Eye (tissue), 1 donor: ENCODE measurements at places on chromosomes 6 and 20.

GRCh38 chr20:49497398-49497669 lies 14.9 kb upstream of the KCNB1 start:
- no peak for DNase-seq

DNA sequence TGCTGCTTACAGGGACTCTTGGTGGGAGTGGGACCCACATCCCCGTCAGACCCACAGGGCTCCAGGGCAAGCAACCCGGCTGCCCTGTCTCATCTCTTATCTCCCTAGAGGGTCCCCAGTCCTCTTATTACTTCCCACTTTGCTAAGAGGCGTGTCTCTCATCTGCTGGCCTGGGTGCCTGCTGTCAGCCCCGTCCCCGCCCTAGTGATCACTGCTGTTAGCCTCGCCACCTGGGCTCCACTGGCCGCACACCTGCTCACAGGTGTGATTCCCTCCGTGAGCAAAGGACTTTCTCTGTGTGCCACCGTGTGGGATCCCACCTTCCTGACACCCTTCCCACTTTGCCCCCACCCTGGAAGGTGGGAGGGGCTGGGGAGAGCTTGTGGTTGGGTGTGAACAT lies 57.6 kb downstream of the TCP11 start:
- no peak for DNase-seq

GRCh38 chr6:117311726-117312125 lies 46.4 kb downstream of the VGLL2 start:
- peak; percentile 69 for DNase-seq

GRCh38 chr6:165119231-165120020 lies 190.0 kb downstream of the C6orf118 start:
- peak; percentile 8 for DNase-seq

DNA sequence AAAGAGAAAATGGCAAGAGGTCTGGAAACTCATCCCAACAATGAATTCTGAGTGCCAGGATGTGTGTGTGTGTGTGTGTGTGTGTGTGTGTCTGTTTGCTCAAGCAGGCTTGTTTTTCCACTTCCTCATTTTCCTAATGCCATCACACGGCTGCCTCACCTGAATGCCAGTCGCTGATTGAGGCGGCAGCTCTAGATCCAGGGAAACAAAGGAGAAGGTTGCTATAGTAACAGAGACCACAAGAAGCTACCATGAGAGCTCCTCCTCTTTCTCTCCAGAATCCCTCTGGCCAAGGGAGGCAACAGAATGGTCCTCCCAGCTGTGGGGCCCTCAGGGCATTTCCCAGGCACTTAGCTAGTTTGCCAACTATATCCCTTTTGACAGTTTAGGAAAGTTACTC lies 241.1 kb upstream of the TSHZ2 start:
- DNase-seq: peak; percentile 46

- no peak for DNase-seq
These were observed 58.1 kb downstream of the UQCC1 start for GRCh38 chr20:35353646-35354045.

GRCh38 chr6:15490242-15491100 lies 172.4 kb downstream of the DTNBP1 start:
- DNase-seq: no peak

DNA sequence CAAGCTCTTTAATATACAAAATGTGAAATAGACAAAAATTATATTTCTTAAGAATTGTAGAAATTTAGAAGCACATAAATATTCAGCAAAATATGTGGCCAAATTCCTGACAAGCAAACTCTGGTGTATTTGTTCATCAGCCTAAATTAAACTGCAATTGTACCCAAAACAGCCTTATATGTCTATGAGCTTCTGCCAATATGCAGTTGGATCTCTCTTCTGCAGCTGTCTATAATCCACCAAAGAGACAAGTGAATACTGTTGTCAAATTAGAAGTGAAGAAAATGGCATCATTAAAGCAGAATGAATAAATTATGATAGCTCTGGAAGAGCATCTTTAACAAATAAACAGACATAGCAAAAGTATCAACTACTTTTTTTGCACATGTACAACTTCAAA lies 755.7 kb downstream of the GRIK2 start:
- DNase-seq: no peak

GRCh38 chr6:44203955-44204354 lies 12.8 kb upstream of the MYMX start:
- DNase-seq: no peak

GRCh38 chr20:38023181-38024001 lies 9.9 kb downstream of the TTI1 start:
- no peak for DNase-seq
